ENCODE measurements at places on chromosomes 12 and 14. TPM values are rescaled to one million over a fixed set of nuclear protein-coding genes. Genes with fewer than 3 reads are reported as not detected.
A peak's percentile ranks its signal among the peaks of the same experiment; 100 is the strongest.

DNA sequence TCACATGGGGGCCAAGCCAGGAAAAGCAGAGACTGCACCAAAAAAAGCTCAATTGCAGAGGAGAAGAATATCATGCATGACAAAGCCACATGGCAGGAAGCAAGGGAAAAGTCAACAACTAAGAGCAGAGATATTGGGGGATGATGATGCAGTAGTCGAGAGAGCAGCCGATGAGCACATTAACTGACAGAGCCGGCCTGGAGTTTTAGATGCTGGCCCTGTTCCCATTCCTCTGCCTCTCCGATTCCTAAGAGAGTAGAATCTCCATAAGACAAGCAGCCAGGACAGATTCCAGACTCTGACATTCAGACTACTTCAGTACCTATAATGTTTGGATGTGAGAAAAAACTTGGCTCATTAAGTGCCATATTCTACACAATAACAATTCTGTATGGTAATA is 155.9 kb downstream of the KCNH5 start:
- no peak for DNase-seq

DNA sequence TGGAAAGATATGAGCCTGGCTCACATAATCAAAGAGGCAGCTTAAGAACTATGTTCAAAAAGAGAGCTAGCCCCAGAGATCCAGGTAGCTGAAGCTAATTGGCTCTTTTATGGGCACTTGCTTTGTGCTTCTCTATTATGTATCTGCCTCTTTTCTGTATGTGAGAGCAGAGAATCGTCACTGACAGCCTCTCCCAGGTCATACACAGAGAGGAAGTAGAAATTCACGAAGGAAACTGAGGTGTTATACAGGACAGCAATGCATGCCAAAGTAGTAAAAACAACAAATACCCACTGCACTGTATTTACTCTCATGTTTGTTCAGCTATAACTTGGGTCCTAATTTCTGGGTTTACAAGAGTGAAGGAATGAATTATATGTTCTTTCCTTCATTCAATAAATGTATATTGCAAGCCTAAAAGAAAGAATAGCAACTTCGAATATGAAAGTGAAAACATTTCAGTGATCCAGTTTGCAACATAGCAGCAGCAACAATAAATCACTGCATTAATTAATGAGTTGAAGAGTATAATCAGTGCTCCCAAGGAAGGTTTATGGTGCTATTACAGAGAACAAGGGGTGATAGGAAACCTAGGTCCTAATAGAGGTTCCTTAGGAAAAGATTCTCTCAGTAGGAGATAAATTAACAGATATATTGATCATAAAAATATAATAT is 47.1 kb upstream of the ATXN7L3B start:
- no peak for DNase-seq

GRCh38 chr14:24195186-24196070 is at the start of gene TM9SF1:
Gene TM9SF1, minus strand, starts transcription at chr14:24195441. Its CDS starts 422 bp downstream, at chr14:24195019.
- peak; percentile 92 for DNase-seq

DNA sequence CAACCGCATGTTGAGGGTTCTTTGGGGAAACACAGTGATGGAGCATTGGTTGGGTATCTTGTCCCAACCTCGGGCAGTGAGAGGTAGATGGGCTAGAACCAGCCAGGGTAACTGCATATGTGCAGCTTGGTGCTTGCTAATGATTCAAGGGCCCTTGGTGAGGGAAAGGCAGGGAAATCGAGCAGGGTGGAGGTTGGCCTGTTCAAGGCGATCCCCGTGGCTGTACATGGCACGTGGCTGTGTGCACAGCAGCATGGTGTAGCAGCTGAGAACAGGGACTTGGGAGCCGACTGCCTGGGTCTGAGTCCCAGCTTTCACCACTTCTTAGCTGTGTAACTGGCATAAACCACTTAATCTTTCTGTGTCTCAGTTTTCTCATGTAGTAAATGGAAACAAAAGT is 45.5 kb upstream of the OAS1 start:
- DNase-seq = no peak

- DNase-seq = peak; percentile 52
Measured at GRCh38 chr14:94681300-94682060, 69.3 kb downstream of the SERPINA3 start.

AICDA gene
- not detected for total RNA-seq

- no peak for DNase-seq
Measured at GRCh38 chr14:95475540-95476240, 40.8 kb downstream of the SYNE3 start.

DNA sequence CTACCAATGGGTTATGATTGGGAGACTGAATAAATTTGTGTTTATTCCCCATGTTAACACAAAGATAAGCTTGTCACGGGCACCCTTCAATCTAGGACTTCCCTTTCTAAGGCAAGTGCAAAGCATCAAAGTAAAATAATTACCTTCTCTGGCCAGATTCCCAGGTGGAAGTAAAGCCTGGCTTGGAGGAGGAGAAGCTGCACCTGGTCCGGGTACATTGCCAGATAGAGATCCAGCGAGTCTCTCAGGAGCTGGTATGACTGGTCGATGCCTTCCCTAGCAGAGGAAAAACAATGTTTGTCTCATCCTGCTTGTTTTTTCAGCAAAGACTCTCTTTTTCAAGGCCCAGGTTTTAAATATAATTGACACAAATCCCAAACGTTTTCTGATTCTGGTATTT is 24.9 kb downstream of the FBXO21 start:
- DNase-seq = no peak

Measured in lung microvascular endothelial cell (primary cell).